ENCODE measurements at places on chromosomes 3 and 15. TPM values are rescaled to one million over a fixed set of nuclear protein-coding genes. Genes with fewer than 3 reads are reported as not detected.

GRCh38 chr15:64461721-64462162 is 1.4 kb downstream of the ZNF609 start:
- H3K4me3 ChIP-seq, result peak overlapping the region; percentile 76
- no peaks in the 10 kb centered on the region for H3K27me3 ChIP-seq
- no peak for DNase-seq
- peak overlapping the region; percentile 91 for H3K27ac ChIP-seq
- H3K4me1 ChIP-seq, result peaks cover 75% of the 10 kb centered on the region
- peaks cover 1% of the 10 kb centered on the region for H3K36me3 ChIP-seq

CHRNA5 gene
- 5.5 TPM for total RNA-seq

GRCh38 chr15:40053831-40054604 is 15.0 kb upstream of the SRP14 start:
- H3K4me3 ChIP-seq, result no peak overlapping the region
- DNase-seq, result no peak
- H3K27ac ChIP-seq, result no peak overlapping the region
- H3K27me3 ChIP-seq, result no peaks in the 10 kb centered on the region

- no peak overlapping the region for H3K27ac ChIP-seq
- no peak for DNase-seq
- H3K4me1 ChIP-seq, result peaks cover 2% of the 10 kb centered on the region
- no peaks in the 10 kb centered on the region for H3K27me3 ChIP-seq
Measured at GRCh38 chr3:189588475-189589178, 42.6 kb upstream of the TP63 start.

GRCh38 chr15:75647370-75648155 is at the start of gene SNX33:
SNX33 (plus strand) TSS chr15:75647912; CDS start chr15:75649103, 1,191 bp downstream.
- no peaks in the 10 kb centered on the region for H3K36me3 ChIP-seq
- H3K27me3 ChIP-seq, result peaks cover 3% of the 10 kb centered on the region
- DNase-seq, result peak; percentile 61
- peak within 1 kb of the TSS; percentile 95 for H3K27ac ChIP-seq
- H3K4me3 ChIP-seq, result peak within 1 kb of the TSS; percentile 89

GRCh38 chr3:190533511-190534281 is 19.8 kb downstream of the IL1RAP start:
- peak overlapping the region; percentile 93 for H3K27ac ChIP-seq
- DNase-seq, result no peak
- peaks cover 48% of the 10 kb centered on the region for H3K4me1 ChIP-seq
- no peaks in the 10 kb centered on the region for H3K36me3 ChIP-seq

GRCh38 chr3:48236531-48236930 is 4.4 kb upstream of the ZNF589 start:
- no peaks in the 10 kb centered on the region for H3K36me3 ChIP-seq
- H3K4me3 ChIP-seq, result no peak overlapping the region
- peaks cover 30% of the 10 kb centered on the region for H3K4me1 ChIP-seq
- no peak overlapping the region for H3K27ac ChIP-seq
- DNase-seq, result no peak

ALDH1A3 gene
- total RNA-seq, result not detected

CAMKV gene
- 0.14 TPM for total RNA-seq

GRCh38 chr15:60191821-60192220 is 187.7 kb downstream of the FOXB1 start:
- H3K27me3 ChIP-seq, result peaks cover 41% of the 10 kb centered on the region
- H3K27ac ChIP-seq, result no peak overlapping the region
- peaks cover 9% of the 10 kb centered on the region for H3K4me1 ChIP-seq
- no peak for DNase-seq

GCNT3 gene
- not detected for total RNA-seq

DNA sequence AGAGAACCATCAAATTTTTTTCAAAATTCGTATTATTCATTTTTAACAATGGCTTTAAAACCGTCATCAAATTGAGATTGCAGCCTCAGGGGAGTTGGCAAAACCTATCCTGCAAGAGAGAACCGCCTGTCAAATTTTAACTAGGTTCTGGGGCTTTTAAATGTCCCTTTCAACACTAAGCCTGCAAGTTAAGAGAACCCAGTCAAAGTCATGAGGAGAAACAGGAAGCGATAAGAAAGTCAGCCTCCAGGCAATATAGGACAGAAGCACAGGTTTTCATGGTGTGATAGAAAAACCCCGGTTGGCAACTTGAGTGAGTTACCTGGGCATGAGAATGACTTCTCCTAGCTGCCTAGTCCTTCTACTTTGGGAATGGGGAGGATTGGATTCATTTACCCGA is 59.8 kb downstream of the CPNE4 start:
- no peak for DNase-seq
- H3K4me1 ChIP-seq, result peaks cover 4% of the 10 kb centered on the region
- H3K4me3 ChIP-seq, result no peak overlapping the region
- H3K27ac ChIP-seq, result no peak overlapping the region

INKA1 gene
- 9.4 TPM for total RNA-seq

DNA sequence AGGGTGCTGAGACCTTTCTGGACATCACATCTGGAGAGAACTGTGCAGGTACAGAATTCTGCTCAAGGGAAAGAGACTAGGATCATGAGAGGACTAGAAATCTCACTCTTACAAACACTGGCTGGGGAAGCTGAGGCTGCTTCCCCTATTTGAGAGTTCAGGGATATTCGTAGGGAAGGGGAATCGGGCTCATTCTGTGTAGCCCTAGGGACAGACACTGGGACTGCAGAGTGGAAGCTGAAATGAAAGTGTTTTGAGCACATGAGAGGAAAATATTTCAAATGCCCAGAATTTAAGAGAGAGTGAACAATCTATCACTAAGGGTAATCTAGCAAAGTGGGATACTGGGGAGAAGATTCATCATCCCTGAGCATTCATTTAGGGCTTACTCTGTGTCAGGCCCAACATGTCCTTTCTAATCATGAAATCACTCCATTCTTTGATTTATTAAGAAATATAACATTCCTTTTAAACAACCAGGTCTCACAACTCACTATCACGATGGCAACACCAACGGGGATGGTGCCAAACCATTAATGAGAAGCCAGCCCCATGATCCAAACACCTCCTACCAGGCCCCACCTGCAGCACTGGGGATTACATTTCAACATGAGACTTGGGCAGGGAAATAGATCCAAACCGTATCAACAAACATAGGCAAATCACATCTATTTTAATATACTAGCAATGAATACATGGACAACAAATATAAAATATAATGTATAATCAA is 63.0 kb downstream of the CPN2 start:
- peaks cover 8% of the 10 kb centered on the region for H3K4me1 ChIP-seq
- H3K27ac ChIP-seq, result peak overlapping the region; percentile 47
- peaks cover 15% of the 10 kb centered on the region for H3K36me3 ChIP-seq

NOX5 gene
- total RNA-seq, result 0.07 TPM

DNA sequence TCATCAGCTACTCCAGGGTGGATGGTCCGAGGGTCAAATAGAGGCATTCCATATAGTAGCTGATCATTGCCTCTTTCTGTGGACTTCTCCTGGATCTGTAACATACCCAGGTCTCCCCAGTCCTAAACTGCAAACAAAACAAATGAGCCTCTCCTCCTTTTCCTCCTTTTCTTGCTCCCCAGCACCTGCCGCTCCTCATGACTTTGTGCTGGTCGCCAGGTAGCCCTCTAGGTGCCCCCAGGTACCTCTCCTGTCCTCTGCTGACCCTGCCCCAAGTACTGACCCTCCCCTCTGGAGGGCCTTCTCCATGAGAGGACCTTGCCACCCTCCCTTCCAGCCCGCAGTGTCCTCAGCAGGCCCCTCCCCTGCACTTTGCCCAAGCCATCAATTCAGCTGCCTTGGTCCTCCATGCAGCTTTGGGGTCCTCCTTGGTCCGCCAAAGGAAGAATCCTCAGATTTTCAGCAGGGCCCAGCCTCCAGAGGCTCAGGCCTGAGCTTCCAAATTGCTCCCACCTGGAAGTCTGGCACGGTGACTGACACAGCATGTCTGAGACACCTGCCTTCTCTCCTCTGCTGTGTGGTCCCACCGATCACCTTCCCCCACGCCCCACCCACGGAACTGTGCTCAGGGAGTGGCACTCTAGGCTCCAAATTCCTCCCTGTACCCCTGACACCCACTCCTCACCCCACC is 111.0 kb downstream of the LRRK1 start:
- peaks cover 1% of the 10 kb centered on the region for H3K4me1 ChIP-seq
- peak; percentile 29 for DNase-seq
- peaks cover 6% of the 10 kb centered on the region for H3K36me3 ChIP-seq
- H3K27ac ChIP-seq, result no peak overlapping the region

DNA sequence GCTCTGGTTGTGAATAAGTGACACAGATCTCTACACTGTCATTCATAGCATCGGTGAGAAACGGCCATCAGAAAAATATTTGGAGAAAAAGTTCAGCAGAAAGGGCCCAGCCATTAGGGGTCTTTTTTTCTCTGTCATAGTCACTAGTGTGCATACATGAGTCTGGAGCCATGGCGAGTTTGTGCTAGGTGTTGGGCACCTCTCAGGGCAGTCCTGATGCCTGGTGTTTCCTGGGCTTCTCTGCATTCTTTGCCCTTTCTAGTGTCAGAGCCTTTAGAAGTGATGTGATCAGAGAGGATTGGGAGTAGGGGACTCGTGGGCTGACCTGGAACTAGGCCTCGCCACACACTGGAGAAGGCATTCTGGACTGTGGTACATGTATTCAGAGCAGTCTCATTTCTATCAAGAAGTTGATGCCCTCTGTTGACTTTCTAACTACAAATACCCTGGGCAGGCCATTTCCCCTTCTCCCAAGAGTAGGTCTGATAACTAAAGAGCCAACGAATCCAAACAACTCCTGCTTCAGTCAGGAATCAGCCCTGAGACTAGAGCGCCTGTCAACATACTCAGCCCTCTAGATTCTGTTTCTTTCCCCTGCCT is 1.6 kb downstream of the KY start:
- peaks cover 90% of the 10 kb centered on the region for H3K27me3 ChIP-seq
- peaks cover 4% of the 10 kb centered on the region for H3K4me1 ChIP-seq
- no peaks in the 10 kb centered on the region for H3K36me3 ChIP-seq
- H3K27ac ChIP-seq, result no peak overlapping the region
- no peak overlapping the region for H3K4me3 ChIP-seq

DNA sequence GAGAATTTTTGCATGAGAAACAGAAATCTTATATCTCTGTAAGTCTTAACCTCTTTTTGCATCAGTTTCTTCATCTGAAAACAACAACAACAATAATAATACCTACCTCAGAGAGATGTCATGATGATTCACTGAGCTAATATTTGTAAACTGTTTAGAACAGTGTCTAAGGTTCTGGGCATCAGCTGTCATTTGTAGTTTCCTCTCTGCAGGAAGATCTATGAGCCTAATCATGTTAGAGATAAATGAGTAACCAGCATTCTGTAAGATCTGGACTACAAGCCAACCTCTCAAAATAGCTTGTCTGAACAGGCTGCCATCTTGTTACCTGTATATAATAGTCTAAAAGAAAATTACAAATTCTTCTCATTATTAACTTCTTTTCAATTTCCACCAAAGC is 383.0 kb upstream of the RORA start:
- no peak overlapping the region for H3K27ac ChIP-seq
- no peaks in the 10 kb centered on the region for H3K36me3 ChIP-seq
- DNase-seq, result no peak
- H3K4me1 ChIP-seq, result no peaks in the 10 kb centered on the region

GRCh38 chr3:146496251-146496650 is 26.9 kb upstream of the PLSCR2 start:
- no peak overlapping the region for H3K27ac ChIP-seq
- H3K27me3 ChIP-seq, result no peaks in the 10 kb centered on the region

GRCh38 chr3:10867384-10867783 is 51.4 kb downstream of the SLC6A11 start:
- H3K27ac ChIP-seq, result no peak overlapping the region
- no peaks in the 10 kb centered on the region for H3K4me1 ChIP-seq
- H3K27me3 ChIP-seq, result peaks cover 36% of the 10 kb centered on the region
- no peaks in the 10 kb centered on the region for H3K36me3 ChIP-seq
- peak; percentile 47 for DNase-seq

- no peaks in the 10 kb centered on the region for H3K27me3 ChIP-seq
- peaks cover 2% of the 10 kb centered on the region for H3K36me3 ChIP-seq
- no peak for DNase-seq
- H3K4me3 ChIP-seq, result no peak overlapping the region
- no peak overlapping the region for H3K27ac ChIP-seq
Measured at GRCh38 chr15:56076640-56077039, 83.2 kb upstream of the NEDD4 start.

GRCh38 chr15:61750271-61751084 is 309.8 kb downstream of the VPS13C start:
- no peaks in the 10 kb centered on the region for H3K36me3 ChIP-seq
- no peak for DNase-seq
- H3K27me3 ChIP-seq, result peaks cover 11% of the 10 kb centered on the region
- H3K4me3 ChIP-seq, result no peak overlapping the region
- peak overlapping the region; percentile 4 for H3K27ac ChIP-seq

CLDN18 gene
- not detected for total RNA-seq

- DNase-seq, result no peak
- H3K27ac ChIP-seq, result no peak overlapping the region
- peaks cover 3% of the 10 kb centered on the region for H3K4me1 ChIP-seq
- peaks cover 2% of the 10 kb centered on the region for H3K27me3 ChIP-seq
Measured at GRCh38 chr15:49697121-49697520, 76.3 kb downstream of the DTWD1 start.

GRCh38 chr3:5787861-5788488 is 600.5 kb downstream of the EDEM1 start:
- peaks cover 8% of the 10 kb centered on the region for H3K4me1 ChIP-seq
- H3K36me3 ChIP-seq, result no peaks in the 10 kb centered on the region
- DNase-seq, result no peak
- H3K4me3 ChIP-seq, result no peak overlapping the region
- peaks cover 1% of the 10 kb centered on the region for H3K27me3 ChIP-seq
- no peak overlapping the region for H3K27ac ChIP-seq

DNA sequence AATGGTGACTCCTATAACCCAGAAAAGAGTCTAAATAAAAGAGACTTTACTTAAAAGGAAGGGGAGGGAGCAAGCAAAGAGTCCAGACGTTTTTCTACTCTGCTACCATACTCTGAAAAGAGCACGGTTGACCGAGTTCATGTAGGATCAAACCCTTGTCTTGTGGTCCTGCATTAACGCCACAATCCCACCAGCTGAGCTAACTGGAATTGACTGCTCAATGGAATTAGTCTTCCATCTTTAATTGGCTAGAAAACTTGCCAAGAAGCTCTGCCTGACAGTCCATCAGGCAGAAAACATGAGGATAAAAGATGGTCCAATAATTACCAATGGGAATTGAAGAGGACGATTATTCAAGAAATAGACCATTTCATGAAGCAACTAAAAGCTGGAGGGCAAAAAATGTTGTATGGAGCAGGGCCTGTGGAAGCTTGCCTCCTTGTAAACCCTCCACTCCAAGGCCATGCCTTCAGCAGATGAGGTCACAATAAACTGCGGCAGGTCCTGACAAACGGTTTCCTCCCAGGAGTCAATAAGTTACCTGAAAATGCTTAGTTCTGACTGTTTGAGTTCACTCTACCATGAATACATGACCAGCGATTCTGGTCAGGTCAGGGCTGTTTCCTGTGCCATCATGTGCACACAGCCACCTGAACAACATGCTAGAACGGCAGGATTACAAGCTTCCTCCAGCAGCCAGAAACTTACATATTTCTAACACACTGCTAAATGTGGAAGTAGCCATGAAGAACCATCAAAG is 35.6 kb upstream of the ARHGEF3 start:
- H3K27me3 ChIP-seq, result no peaks in the 10 kb centered on the region
- H3K4me1 ChIP-seq, result peaks cover 19% of the 10 kb centered on the region
- H3K4me3 ChIP-seq, result no peak overlapping the region
- no peak for DNase-seq
- H3K36me3 ChIP-seq, result no peaks in the 10 kb centered on the region

RASGRF1 gene
- total RNA-seq, result 0.05 TPM

GRCh38 chr3:65619451-65619881 is 419.3 kb downstream of the MAGI1 start:
- peaks cover 3% of the 10 kb centered on the region for H3K36me3 ChIP-seq
- peaks cover 31% of the 10 kb centered on the region for H3K4me1 ChIP-seq
- H3K4me3 ChIP-seq, result no peak overlapping the region
- H3K27ac ChIP-seq, result peak overlapping the region; percentile 51
- DNase-seq, result no peak
- H3K27me3 ChIP-seq, result no peaks in the 10 kb centered on the region

- H3K36me3 ChIP-seq, result no peaks in the 10 kb centered on the region
- H3K27me3 ChIP-seq, result no peaks in the 10 kb centered on the region
- no peak overlapping the region for H3K27ac ChIP-seq
- no peak overlapping the region for H3K4me3 ChIP-seq
Measured at GRCh38 chr3:150830094-150830681, 67.2 kb upstream of the SIAH2 start.
